ENCODE measurements at places on chromosomes 3 and 15.

DNA sequence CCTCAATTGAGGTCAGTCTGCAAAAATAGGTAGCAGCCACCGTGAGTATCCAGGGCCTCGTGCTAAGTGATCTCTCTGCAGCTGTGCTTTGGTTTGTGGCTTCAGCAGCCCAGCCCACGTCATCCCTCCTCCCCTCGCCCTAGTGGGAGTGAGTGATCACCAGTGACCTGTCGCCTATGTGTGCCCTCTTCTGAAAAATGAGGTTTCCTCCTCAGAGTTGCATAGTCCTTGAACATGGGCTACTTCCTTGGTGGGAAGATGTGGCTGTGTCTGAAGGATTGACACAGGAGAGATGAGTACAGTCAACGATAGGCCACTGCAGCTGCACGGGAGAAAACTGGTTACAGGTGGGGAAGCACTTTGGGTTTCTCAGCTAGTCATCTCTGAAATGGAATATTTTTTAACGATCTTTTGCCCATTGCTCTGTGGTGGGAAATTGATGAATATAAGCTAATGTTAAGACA is 144.8 kb upstream of the BHLHE40 start:
- DNase-seq = no peak

- no peak for DNase-seq
Measured at GRCh38 chr3:8627201-8627940, 17.2 kb downstream of the SSUH2 start.

GRCh38 chr15:42129364-42129763 is 27.1 kb downstream of the PLA2G4F start:
- no peak for DNase-seq

GRCh38 chr3:12180631-12181030 is 21.9 kb upstream of the TIMP4 start:
- no peak for DNase-seq

- no peak for DNase-seq
Measured at GRCh38 chr3:197701841-197702240, 34.9 kb downstream of the RUBCN start.

DNA sequence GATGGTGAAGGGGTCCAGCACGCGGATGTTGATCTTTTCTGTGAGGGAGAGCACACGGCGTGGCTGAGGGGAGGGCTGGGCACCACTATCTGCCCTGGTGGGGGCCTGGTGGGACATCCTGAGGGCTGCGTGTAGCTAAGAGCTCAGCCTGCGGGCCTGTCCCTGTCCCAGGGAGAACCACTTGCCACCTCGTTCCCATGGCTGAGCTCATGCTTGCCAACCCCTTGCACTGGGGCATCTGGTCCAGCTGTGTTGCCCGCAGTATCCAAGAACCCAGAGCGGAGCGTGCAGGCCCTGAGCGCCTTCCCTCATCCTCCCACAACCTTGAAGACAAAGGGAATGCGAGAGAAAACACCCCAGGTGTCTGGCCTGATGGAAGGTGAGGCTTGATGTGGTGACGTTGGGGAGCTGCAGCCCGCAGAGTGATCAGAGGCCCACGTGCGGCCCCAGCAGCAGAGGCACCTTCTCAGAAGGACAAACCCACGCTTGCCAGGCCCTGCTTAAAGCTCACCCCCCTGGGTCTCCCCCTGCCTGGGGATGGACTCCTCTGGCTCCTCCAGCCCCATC is 28.9 kb downstream of the TKT start:
- no peak for DNase-seq

GRCh38 chr3:60133269-60134162 is 1083.7 kb upstream of the CFAP20DC start:
- no peak for DNase-seq

DNA sequence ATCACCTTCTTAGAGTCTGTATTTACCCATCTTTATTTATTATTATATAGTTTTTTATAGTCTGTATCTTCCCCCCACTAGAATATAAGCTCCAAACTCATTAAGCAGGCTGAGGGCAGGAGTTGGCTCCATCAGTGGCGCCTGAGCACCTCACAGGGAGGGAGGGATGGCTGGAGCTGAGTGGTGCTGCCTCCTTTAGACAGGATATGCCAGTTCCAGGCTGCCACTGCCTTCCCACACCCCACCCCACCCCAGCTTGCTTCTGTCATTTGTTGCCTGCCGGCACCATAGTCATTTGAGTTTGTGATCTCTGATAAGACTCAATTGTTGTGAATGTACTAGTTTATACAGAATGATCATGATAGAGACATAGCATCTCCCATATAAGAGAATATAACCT is 85.5 kb downstream of the KLHL25 start:
- no peak for DNase-seq

GRCh38 chr15:38613085-38613484 is 48.5 kb upstream of the RASGRP1 start:
- no peak for DNase-seq

- no peak for DNase-seq
Measured at GRCh38 chr3:30449290-30449632, 157.1 kb upstream of the TGFBR2 start.

DNA sequence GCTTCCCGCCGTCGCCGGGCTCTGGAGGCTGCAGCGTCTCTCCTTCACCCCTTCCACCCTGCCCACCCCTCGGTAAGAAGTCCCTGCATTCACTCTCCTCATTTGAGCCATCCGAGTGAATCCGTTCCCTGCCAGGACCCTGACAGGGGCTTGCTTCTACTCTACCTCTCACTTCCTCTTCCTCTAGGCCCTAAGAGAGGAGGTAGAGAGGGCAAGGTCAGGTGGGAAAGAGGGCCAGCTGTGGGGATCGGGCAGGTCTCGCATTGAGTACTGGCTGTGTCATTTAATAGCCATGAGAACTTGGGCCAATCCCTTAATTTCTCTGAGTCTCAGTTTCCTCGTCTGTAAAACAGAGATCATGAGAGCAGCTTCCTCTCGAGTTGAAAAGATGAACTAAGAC is 283.6 kb downstream of the UACA start:
- DNase-seq = no peak

DNA sequence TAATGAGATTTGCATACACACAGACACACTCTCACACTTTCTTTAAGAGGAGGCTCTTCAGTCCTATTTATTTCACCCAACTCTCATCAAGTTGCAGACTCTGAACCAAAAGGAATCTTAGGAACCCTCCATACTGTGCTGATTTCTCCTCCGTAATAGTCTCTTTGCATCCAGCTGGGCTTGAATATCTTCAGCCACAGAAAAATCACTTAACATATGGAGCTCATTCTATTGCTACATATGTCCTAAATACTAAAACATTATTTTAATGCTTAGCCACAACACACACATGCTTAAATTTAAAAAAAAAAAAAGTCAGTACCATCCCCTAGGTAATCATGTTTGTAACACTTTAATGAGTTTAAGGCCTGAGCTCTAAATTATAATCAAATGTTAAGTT is 287.5 kb upstream of the CNTN6 start:
- no peak for DNase-seq

DNA sequence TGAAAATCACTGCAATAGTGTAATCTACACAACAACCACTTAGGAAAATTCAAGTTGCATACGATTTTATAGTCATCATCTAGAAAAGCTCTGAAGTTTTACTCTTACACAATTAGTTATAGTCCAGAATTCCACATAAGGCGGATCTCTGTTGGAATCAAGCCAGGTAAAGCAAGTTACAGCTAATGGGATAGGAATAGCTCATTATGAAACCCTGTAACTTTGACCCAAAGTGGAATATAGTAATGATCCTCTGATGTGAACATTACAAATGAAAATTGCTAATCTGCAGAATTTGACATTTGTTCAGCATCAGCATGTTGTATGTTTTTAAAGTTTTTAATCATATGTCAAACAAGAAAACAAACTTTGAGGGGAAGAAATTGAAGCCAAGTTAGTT is 4.4 kb downstream of the CERS3 start:
- no peak for DNase-seq

- DNase-seq = no peak
Measured at GRCh38 chr3:158777161-158777873, 24.5 kb upstream of the MFSD1 start.

- no peak for DNase-seq
Measured at GRCh38 chr3:25338158-25338725, 89.8 kb upstream of the RARB start.
